Activated T-helper 1 cell treated with anti-CD3 and anti-CD28 coated beads, Interleukin-2, amount 50 U/mL, for 16 hours (primary cell): ENCODE measurements at places on chromosomes 5 and 9.

DNA sequence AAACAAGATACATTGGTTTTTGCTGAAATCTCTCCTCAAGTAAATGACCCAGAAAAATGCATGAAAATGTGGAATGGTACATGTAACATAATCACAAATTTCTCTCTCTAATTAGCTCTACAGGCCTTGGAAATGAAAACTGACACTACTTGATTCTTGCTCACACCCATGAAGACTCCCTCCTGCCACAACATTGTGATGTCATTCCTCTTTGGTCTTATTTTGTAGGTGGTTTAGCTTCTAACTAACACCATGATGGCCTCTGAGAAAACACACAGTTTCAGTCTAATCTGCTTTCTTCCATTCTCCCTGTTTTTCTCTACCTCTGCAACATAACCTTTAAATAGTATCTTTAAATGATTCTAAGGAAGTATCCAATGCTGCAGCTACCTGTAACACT lies 78.6 kb upstream of the FAM174A start:
- DNase-seq: no peak

GRCh38 chr5:41822036-41822435 lies 48.2 kb downstream of the OXCT1 start:
- no peak for DNase-seq

GRCh38 chr9:70112981-70113380 lies 69.3 kb downstream of the MAMDC2 start:
- no peak for DNase-seq

GRCh38 chr9:34647651-34648050 lies 1.2 kb downstream of the GALT start:
- no peak for DNase-seq

- DNase-seq: no peak
Observed at GRCh38 chr5:39076757-39077728, 2.8 kb upstream of the RICTOR start.

GRCh38 chr5:89246864-89247263 lies 363.9 kb upstream of the MEF2C start:
- no peak for DNase-seq
